ENCODE measurements at places on chromosomes 2 and 18. TPM values are rescaled to one million over a fixed set of nuclear protein-coding genes. Genes with fewer than 3 reads are reported as not detected.
A peak's percentile ranks its signal among the peaks of the same experiment; 100 is the strongest.

TACR1 gene
- 1.2 TPM for total RNA-seq

TMEM247 gene
- total RNA-seq = not detected

LHCGR gene
- total RNA-seq = 3.0 TPM

- no peak overlapping the region for H3K27ac ChIP-seq
- no peak overlapping the region for H3K4me3 ChIP-seq
- DNase-seq = no peak
- no peaks in the 10 kb centered on the region for H3K36me3 ChIP-seq
Measured at GRCh38 chr2:173151671-173152401, 76.2 kb downstream of the MAP3K20 start.

SERPINE2 gene
- total RNA-seq = 126 TPM

DNA sequence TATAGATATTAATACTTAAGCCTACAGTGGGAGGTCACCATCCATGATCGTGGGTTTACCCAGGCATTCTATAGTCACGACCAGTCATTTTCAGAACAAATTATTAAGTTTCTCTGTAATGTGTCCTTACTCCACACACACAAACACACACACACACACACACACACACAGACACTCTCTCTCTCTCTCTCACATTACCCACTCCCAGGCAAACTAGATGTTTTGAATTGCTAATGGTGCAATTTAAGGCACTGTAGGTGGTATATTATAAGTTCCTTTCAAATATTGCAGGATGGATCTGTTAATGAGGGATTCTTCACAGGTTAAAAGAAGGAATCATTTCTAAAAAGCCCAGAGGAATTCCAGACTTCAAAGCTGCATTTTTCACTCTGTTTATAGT is 657.8 kb downstream of the MBD2 start:
- H3K27ac ChIP-seq = no peak overlapping the region
- H3K27me3 ChIP-seq = no peaks in the 10 kb centered on the region
- H3K4me1 ChIP-seq = peaks cover 6% of the 10 kb centered on the region
- DNase-seq = no peak

DNA sequence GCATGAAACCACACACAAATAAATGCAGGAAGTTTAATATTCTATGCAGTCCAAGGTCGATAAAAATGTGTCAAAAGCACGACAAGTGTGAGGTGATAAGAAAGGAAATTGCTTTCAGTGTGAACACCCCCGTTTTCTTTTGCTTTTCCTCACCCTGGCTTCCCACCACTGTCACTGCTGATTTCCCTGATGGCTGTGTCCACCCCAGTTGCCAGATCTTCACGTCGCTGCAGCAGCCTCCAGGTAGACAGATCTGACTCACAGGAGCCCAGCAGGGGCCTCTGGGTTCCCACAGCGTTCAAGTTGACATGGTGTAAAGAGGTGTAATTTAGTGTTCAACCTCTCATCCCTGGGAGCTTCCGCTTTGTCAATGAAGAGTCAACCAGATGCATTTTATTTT is 128.0 kb upstream of the TACR1 start:
- DNase-seq = peak; percentile 42

MYO3B gene
- 0.06 TPM for total RNA-seq

GDF7 gene
- 10.4 TPM for total RNA-seq

DNA sequence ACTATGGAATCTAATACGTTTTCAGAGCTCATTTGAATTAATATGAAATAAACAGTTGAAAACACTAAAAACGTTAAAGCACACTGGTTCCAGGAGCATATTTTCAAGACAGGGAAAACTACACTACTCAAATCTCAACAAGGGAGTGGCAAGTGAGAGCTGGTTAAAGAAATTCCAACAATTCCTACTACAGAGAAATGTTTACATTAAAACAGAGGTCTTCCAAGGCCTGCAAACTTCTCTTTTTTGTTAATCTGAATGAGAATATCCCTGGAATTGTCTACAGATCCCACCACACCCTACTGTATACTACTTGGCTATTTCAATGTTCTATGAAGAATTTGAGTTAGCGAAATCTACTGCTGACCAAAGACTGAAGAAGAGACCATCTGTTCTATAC is 231.5 kb downstream of the ZEB2 start:
- H3K4me3 ChIP-seq = no peak overlapping the region
- no peak for DNase-seq
- no peaks in the 10 kb centered on the region for H3K36me3 ChIP-seq
- no peak overlapping the region for H3K27ac ChIP-seq
- no peaks in the 10 kb centered on the region for H3K27me3 ChIP-seq

IFT172 gene
- 25.3 TPM for total RNA-seq

DNA sequence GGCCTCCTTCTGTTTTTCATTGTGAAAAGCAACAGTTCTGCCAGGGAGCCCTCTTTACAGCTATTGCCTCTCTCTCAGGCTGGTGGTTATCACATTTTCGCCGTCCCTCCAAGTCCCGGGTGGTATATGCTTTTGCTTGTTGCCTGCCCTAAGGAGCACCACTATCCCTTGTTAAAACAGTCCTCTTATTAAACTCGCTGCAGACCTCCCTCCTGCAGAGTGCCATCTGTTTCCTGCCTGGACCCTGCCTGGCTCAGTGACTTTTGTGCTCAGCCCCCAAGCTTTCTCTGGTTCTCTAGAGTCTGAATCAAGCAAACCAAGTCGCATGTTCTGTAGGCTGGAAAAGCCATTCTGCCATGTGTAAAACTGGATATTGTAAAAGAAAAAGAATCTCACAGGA is 72.1 kb upstream of the FHL2 start:
- no peaks in the 10 kb centered on the region for H3K36me3 ChIP-seq
- DNase-seq = peak; percentile 86
- no peaks in the 10 kb centered on the region for H3K27me3 ChIP-seq
- H3K27ac ChIP-seq = no peak overlapping the region

DNA sequence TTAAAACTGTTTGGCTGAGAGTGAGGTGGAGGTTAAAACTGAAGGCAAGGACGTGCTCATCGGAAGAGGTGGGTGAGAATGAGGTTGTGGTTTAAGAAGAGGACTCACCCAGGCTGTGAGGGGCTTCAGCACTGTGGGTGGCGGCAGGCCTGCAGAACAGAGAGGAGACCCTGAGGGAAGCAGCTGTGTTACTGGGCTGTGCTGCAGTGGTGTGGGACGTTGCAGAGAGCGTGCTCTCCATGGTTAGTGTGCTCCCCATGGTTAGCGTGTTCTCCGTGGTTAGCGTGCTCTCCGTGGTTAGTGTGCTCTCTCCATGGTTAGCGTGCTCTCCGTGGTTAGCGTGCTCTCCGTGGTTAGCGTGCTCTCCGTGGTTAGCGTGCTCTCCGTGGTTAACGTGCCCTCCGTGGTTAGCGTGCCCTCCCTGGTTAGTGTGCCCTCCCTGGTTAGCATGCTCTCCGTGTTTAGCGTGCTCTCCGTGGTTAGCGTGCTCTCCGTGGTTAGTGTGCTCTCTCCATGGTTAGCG is 68.5 kb upstream of the NFATC1 start:
- no peaks in the 10 kb centered on the region for H3K27me3 ChIP-seq
- peaks cover 26% of the 10 kb centered on the region for H3K36me3 ChIP-seq
- H3K4me1 ChIP-seq = no peaks in the 10 kb centered on the region
- DNase-seq = no peak
- no peak overlapping the region for H3K27ac ChIP-seq

DNA sequence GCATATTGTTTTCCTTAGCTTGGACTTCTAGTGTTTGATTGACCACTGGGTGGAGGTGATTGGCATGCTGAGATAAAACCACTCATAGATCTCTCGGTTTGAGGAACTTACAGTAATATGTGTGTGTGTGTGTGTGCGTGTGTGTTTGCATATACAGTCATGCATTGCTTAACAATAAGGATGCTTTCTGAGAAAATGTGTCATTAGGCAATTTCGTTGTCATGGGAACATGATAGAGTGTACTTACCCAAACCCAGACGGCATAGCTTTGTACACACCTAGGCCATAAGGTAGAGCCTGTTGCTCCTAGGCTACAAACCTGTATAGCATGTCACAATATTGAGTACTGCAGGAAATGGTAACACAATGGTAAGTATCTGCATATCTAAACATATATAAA is 167.3 kb downstream of the NYAP2 start:
- H3K4me1 ChIP-seq = no peaks in the 10 kb centered on the region
- H3K27ac ChIP-seq = no peak overlapping the region
- H3K36me3 ChIP-seq = no peaks in the 10 kb centered on the region
- H3K27me3 ChIP-seq = no peaks in the 10 kb centered on the region
- H3K4me3 ChIP-seq = no peak overlapping the region

GRCh38 chr2:96869281-96869821 is 529 bp downstream of the SEMA4C start:
- no peak for DNase-seq
- H3K27ac ChIP-seq = peak overlapping the region; percentile 100
- H3K4me1 ChIP-seq = peaks cover 80% of the 10 kb centered on the region
- H3K27me3 ChIP-seq = no peaks in the 10 kb centered on the region
- H3K36me3 ChIP-seq = peaks cover 15% of the 10 kb centered on the region

GRCh38 chr2:192190474-192190873 is 4.3 kb downstream of the TMEFF2 start:
- no peaks in the 10 kb centered on the region for H3K27me3 ChIP-seq
- DNase-seq = no peak
- peaks cover 17% of the 10 kb centered on the region for H3K4me1 ChIP-seq
- no peaks in the 10 kb centered on the region for H3K36me3 ChIP-seq
- H3K27ac ChIP-seq = no peak overlapping the region

GRHL1 gene
- total RNA-seq = 2.3 TPM

NT5DC4 gene
- not detected for total RNA-seq

TNP1 gene
- total RNA-seq = not detected

C2orf92 gene
- 2.1 TPM for total RNA-seq

CXCR1 gene
- not detected for total RNA-seq

- H3K36me3 ChIP-seq = no peaks in the 10 kb centered on the region
- H3K27me3 ChIP-seq = no peaks in the 10 kb centered on the region
- H3K4me1 ChIP-seq = no peaks in the 10 kb centered on the region
Measured at GRCh38 chr2:212949786-212950185, 201.6 kb downstream of the IKZF2 start.

GRCh38 chr18:36337679-36338402 is 40.3 kb downstream of the FHOD3 start:
- H3K4me3 ChIP-seq = no peak overlapping the region
- H3K27me3 ChIP-seq = no peaks in the 10 kb centered on the region
- peak; percentile 31 for DNase-seq
- H3K27ac ChIP-seq = no peak overlapping the region
- H3K36me3 ChIP-seq = no peaks in the 10 kb centered on the region

ZNF396 gene
- 2.5 TPM for total RNA-seq

DNA sequence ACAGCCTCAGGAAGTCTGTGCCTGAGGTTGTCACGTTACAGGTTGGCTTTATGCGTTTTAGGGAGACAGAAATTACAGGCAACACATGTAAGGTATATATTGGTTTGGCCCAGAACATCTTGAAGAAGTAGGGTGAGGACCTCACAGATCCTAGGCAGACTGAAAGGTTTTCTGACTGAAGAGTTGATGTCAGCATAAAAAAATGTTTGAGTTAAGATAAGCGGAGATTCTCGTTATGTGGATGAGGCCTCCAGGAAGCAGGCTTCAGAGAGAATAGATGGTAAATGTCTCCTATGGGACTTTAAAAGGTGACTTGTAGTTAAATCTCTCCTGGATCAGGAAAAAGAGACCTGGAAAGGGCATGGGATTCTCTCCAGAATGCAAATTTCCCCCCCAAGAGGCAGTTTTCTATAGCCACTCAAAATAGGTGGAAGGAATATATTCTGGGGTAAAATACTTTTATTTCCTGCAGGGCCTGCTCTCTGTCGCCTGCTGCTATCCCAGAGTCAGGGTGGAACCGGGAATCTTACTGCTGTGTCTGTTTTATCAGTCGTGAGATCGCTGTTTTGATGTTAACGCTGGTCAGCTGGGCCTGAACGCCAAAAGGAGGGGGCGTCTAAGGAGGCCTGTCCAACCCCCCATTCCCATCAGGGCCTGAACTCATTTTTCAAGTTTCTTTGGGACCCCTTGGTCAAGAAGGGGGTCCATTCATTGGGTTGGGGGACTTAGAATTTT is 171.1 kb downstream of the HDAC4 start:
- no peak for DNase-seq
- no peaks in the 10 kb centered on the region for H3K36me3 ChIP-seq
- no peak overlapping the region for H3K27ac ChIP-seq
- H3K27me3 ChIP-seq = no peaks in the 10 kb centered on the region

DNA sequence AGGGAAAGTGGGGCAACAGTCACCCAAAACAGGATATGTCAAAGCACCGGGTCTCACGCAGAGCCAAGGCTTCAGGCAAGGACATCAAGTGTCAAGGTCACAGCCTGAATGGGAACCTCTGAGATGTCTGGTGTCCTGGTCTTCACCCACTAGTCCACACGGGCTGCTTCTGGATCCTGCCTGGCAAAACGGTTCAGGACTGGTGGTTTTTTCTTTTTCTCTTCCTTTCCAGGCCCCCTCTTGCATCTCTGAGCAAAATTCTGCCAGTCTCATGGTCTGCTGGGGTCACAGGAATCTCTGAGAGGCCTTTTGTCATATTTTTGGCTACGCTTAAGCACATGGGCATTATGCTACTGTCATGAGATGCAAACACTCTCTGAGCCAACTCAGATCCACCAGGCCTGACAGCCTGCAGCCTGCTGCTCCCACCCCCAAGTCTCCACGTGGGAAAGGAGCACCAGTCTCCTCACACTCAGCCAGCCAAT is 518.2 kb upstream of the ZEB2 start:
- H3K36me3 ChIP-seq = no peaks in the 10 kb centered on the region
- no peaks in the 10 kb centered on the region for H3K27me3 ChIP-seq
- DNase-seq = no peak
- H3K4me1 ChIP-seq = no peaks in the 10 kb centered on the region
- H3K27ac ChIP-seq = peak overlapping the region; percentile 4
- H3K4me3 ChIP-seq = no peak overlapping the region

DSG1 gene
- total RNA-seq = not detected

DNA sequence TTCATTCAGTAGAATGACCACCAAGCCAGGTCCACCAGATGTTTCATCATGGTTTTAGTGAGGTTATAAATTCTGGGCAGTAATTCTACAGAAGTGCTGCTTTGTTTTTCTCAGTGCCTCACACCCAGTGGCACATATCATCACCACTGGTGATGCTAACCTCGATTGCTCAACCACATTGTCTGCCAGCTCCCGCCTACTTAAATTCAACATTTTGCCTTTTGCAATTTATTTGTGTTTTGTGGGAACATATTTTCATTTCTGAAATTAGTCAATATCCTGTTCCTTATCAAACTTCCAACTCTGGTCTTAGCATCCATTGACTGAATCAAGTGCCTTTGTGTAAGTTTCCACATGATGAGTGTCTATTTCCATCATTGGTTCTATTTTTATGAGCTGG is 62.3 kb upstream of the TMEM178A start:
- no peaks in the 10 kb centered on the region for H3K36me3 ChIP-seq
- no peak overlapping the region for H3K27ac ChIP-seq
- DNase-seq = no peak
- H3K4me1 ChIP-seq = no peaks in the 10 kb centered on the region

GRCh38 chr2:74816540-74817303 is 17.2 kb upstream of the HK2 start:
- DNase-seq = peak; percentile 37
- H3K4me3 ChIP-seq = no peak overlapping the region
- H3K27me3 ChIP-seq = no peaks in the 10 kb centered on the region
- H3K4me1 ChIP-seq = peaks cover 5% of the 10 kb centered on the region
- no peak overlapping the region for H3K27ac ChIP-seq
- H3K36me3 ChIP-seq = no peaks in the 10 kb centered on the region
